ENCODE measurements at places on chromosomes 3 and 15.

- DNase-seq: no peak
Measured at GRCh38 chr3:179373938-179374337, 26.4 kb downstream of the MFN1 start.

- no peak for DNase-seq
Measured at GRCh38 chr15:43919540-43920253, 92.9 kb downstream of the WDR76 start.

DNA sequence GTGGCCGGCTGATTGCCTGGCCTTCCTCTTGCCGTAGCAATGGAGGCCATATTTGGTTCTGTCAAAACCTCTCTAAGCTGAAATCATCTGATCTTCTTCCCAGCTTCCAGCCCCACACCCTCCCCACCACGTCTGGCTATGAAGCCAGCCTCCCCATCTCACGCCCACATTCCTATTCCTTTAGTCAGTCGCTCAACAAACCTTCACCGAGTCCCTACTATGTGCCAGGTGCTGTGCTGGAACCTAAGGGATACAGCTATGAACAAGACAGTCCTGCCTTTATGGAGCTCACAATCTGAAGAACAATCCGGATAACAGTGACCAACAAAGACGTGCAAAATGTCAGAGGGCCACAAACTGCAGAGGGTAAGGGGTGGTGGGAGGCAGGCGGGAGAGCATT lies 31.9 kb upstream of the SMAD6 start:
- DNase-seq: no peak

- DNase-seq: peak; percentile 58
Measured at GRCh38 chr3:193605876-193606275, 12.9 kb downstream of the OPA1 start.

DNA sequence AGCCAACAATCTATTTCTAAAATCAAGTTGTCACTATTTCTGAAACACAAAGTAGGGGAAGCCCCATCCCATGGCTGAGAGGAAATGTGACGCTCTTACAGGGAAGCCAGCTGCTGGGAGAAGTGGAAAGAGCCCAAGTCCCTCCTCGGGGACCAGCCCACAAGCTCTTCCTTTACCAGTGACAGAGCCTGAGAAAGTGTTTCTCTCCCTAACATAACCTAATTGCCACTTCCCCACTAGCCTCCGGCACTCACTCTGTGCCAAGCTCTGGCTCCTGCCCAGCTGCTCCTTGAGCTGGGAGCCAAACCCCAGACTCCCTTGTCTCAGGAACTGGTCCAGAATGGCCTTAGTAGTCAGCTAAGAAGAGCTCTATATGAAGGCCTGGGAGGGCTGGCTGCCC lies 42.9 kb downstream of the TNFAIP8L3 start:
- peak; percentile 47 for DNase-seq

GRCh38 chr3:189587664-189588040 lies 43.5 kb upstream of the TP63 start:
- no peak for DNase-seq

DNA sequence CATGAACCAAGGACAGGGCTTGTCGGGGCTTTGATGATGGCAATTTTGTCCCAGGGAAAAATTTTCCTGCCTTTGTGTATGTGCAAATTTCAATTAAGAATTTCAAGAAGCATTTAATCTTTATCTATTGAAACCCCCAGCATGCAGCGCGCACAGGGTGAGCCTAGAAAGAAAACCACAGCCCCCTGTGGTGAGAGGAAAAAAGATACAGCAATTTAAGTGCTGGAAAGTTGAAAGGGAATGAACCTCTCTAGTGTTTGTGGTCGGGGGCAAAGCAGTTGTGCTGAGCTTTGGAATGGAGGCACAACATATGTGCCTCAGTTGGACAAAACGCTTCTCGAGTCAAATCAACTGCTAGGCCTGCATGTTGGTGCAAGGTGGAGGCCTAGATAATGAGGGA lies 111.8 kb upstream of the C15orf61 start:
- peak; percentile 71 for DNase-seq

- DNase-seq: no peak
Measured at GRCh38 chr15:53470743-53471142, 288.7 kb downstream of the WDR72 start.

DNA sequence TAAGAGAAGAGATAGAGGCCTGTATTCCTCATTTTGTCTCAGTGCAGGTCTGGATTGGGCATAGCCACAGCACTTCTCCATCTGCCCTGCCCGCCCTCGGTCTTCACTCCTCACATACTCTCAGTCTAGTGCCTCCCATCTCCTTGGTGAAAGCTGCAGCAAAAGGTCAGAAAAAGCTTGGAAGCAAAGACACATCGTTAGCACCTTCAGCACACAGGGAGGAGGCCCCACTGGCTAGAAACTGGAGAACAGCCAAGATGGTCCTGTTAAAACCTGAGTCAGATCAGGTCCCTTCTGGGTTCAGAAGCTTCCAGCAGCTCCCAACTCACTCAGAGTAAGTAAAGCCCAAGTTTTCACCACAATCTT lies 1.6 kb upstream of the KLF15 start:
- no peak for DNase-seq

GRCh38 chr3:191302451-191302850 lies 26.7 kb upstream of the CCDC50 start:
- DNase-seq: no peak

- no peak for DNase-seq
Measured at GRCh38 chr15:82855286-82856100, 46.1 kb downstream of the WHAMM start.

- no peak for DNase-seq
Measured at GRCh38 chr3:76490064-76490463, 549.8 kb upstream of the ROBO2 start.

All from NCI-H1105 treated with DMSO at 0.1 percent for 48 hours (cell line).